Naive thymus-derived CD4-positive, alpha-beta T cell (primary cell): ENCODE measurements at places on chromosomes 3 and 15. TPM values are rescaled to one million over a fixed set of nuclear protein-coding genes. Genes with fewer than 3 reads are reported as not detected.
A peak's percentile ranks its signal among the peaks of the same experiment; 100 is the strongest.

The SGO1 gene
- total RNA-seq, result 0.44 TPM

The B3GNT5 gene
- total RNA-seq, result 13.1 TPM

GRCh38 chr3:111585217-111585616 is 9.9 kb downstream of the ZBED2 start:
- no peak overlapping the region for H3K4me3 ChIP-seq
- no peaks in the 10 kb centered on the region for H3K27me3 ChIP-seq
- no peaks in the 10 kb centered on the region for H3K4me1 ChIP-seq
- DNase-seq, result no peak
- H3K27ac ChIP-seq, result no peak overlapping the region

DNA sequence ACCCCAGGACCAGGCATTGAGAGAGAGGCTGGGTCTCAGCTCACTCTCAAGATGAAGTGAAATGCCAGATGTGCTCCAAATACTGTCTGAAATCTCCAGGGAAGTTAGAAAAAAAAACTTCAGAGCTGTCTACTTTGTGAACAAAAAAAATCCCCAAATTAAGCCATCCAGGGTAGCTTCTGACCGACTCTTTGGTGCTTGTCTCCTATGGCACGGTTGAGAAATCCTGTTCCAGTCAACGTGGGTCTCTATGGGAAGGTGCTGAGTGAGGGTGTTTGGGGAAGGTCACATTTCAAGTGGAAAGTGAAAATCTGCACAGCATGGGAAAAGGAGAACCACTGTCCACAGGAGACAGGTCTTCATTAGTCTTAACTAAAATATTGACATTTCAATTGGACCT is 322.5 kb upstream of the CFAP20DC start:
- no peaks in the 10 kb centered on the region for H3K36me3 ChIP-seq
- H3K4me1 ChIP-seq, result no peaks in the 10 kb centered on the region
- DNase-seq, result no peak
- no peak overlapping the region for H3K27ac ChIP-seq

DNA sequence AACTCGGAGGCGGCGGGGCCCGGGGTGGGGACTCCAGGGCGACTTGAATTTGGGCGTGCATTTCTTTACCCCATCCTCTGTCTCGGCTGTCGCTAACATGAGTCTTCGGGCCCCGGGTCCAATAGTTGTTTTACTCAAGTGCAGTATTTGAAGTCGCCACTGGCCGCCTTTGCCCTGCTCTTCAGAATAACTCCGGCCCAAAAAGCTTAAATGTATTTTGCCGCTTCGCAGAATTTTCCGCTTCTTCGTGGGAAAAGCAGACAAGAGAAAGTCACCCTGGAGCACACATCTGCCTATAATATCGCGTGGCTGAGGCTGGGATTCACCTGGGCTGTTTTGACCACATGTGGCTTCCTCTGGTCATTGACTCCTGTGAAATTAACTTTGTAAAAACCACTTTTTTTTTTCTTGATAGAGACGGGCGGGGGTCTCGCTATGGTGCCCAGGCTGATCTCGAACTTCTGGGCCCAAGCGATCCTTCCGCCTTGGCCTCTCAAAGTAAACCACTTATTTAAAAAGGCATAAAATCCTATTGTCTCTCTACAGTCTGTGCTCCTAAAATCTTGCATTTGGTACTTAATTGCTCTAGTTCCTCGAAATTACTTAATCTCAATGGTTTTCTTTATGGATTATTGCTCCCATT is 676 bp downstream of the CNOT10 start:
- no peak for DNase-seq
- H3K36me3 ChIP-seq, result no peaks in the 10 kb centered on the region
- peak overlapping the region; percentile 86 for H3K27ac ChIP-seq

The ADAMTSL3 gene
- not detected in 2 replicates for total RNA-seq

DNA sequence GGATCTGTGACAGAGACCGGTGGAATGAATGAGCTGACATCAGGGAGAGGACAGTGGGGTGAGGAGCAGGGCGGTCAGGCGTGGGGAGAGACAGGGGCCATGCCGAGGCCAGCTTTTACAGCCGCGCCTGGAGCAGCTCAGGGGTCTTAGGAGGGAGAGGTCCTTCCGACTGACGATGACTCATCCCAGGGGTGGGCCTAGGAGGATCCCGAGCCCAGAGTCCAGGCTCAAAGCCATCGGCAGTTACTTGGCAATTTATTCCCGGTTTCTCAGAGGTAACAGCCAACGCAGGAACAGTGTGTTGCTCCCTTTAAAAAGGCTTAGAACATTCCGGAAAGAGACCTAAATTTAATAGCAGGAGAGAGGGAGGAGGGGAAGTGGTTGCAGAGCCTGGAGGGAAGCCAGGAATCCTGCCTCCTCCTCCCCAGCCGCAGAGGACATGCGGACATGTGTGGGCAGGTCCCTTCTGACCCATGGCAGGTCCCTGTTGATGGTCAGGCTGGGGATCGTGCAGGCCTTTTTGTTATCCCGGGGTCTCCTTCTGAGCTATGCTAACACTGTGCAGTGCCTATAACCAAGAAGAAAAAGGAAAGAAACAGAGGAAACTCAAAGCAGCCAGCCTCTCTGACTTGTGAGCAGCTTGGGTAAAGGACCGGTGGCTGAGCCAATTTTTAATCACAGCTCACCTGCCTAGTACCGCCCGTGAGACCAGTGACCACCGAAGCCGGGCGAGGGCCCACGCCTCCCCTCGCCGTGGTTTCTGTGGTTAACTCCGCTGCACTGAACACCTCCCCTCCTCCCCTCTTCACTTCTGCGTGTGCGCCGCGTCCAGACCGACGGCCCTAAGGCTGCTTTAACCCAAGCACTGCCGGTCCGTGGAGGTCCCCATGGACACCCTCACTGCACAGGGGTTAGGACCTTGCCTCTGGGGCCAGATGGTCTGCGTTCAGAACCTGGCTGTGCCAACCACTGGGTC is 392.4 kb upstream of the PROK2 start:
- H3K27me3 ChIP-seq, result no peaks in the 10 kb centered on the region
- H3K27ac ChIP-seq, result no peak overlapping the region
- H3K4me3 ChIP-seq, result no peak overlapping the region

DNA sequence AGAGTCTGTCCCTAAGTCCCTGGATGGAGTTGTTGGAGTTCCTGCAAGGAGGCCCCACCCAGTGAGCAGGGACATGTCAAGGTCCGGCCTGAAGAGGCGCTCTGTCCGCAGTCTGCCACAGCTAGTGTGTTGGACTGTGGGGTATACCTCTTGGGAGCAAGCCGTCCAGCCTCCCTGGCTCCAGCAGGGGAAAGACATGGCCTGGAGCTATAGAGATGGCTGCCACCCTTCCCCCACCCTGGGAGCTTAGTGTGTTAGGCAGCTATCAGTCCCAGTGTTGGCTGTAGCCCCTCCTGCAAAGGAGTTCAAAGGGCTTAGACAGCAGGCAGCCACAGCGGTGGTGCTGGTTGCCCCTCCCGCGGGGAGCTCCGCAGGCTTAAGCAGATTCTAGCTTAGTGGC is 20.3 kb downstream of the IMPG2 start:
- no peaks in the 10 kb centered on the region for H3K36me3 ChIP-seq
- no peaks in the 10 kb centered on the region for H3K27me3 ChIP-seq
- DNase-seq, result no peak
- H3K4me1 ChIP-seq, result no peaks in the 10 kb centered on the region

The CILP gene
- total RNA-seq, result 0.44 TPM

GRCh38 chr3:131386429-131387165 is 5.0 kb downstream of the NUDT16 start:
- H3K4me1 ChIP-seq, result peaks cover 6% of the 10 kb centered on the region
- H3K4me3 ChIP-seq, result no peak overlapping the region
- H3K27me3 ChIP-seq, result no peaks in the 10 kb centered on the region

DNA sequence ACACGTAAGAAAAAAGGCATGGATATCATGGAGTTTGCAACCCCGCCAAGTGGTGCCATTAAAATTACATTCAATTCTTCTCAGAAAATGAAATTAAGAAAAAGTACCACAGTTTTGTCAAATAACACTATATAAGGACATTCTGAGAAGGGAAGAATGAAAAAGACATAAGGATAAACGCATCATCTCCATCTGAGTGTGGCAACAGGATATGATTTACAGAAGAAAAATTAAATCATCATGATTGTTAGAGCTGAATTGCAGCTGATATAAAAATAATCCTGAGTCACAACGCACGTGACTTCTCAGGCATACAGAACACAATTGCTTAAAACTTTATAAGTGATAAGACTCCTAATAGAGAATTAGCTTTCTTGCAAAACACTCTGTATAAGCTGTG is 133.8 kb downstream of the GREM1 start:
- no peaks in the 10 kb centered on the region for H3K27me3 ChIP-seq
- H3K4me1 ChIP-seq, result no peaks in the 10 kb centered on the region
- no peak overlapping the region for H3K27ac ChIP-seq

GRCh38 chr15:85777250-85778106 is 17.2 kb downstream of the KLHL25 start:
- H3K27me3 ChIP-seq, result no peaks in the 10 kb centered on the region
- no peak for DNase-seq
- H3K4me3 ChIP-seq, result no peak overlapping the region

DNA sequence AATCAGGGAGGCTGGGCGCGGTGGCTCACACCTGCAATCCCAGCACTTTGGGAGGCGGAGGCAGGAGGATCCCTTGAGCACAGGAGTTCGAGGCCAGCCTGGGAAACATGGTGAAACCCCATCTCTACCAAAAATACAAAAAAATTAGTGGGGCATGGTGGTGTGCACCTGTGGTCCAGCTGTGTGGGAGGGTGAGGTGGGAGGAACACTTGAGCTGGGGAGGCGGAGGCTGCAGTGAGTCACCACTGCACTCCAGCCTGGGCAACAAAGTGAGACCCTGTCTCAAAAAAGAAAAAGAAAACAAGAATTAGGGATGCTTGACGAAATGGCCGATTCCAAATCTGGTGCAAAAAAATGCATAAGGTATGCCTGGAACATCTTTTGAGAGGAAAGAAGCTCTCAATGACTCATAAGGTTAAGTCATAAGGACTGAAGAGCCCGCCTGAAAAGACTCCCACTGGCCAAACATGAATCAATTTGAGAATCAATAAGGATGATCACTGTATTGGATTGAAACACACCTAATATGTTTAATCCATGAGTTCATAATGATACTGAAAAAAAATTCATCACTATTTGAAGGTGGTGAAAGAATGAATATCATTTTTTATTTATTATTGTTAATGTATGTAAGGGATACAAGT is 27.7 kb downstream of the BLM start:
- H3K4me3 ChIP-seq, result no peak overlapping the region
- no peaks in the 10 kb centered on the region for H3K36me3 ChIP-seq
- no peak overlapping the region for H3K27ac ChIP-seq
- no peaks in the 10 kb centered on the region for H3K4me1 ChIP-seq

DNA sequence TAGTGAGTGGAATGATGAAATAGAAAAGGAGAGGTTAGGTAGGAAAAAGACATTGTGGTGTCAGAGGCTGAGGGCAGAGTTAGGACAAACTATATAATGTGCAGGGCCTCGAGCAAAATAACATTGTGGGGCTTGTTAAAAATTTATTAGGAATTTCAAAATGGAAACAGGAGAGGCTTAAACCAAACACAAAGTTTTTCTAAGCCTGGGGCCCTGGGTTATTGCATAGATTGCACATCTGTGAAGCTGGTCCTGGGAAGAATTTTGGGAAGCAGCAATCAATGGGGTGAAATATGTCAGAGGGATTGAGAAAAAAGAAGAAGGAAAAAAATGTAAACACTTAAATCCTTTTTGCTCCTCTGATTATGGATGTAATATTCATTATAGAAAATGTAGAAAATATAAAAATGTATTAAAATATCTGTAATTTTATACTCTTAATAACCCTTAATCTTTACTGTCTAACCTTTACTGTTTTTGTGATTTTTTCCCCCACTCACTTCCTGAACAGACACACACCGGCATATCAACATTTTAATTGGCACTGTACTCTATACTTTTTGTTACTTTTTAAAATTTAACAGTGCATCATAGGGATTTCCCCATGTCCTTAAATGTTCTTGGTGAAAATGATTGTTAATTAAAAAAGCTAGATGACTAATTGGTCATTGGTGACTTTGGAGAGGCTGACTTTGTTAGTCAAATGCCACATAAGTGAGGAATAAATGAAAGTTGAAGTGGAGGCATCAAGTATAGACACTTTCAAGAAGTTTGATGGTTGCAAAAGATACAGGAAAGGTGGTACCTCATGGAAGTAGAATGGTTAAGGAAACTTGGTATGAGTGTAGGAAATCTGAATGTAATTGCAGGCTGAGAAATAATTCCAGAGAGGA is 183.4 kb downstream of the NFKBIZ start:
- no peak overlapping the region for H3K4me3 ChIP-seq
- DNase-seq, result no peak
- H3K27me3 ChIP-seq, result no peaks in the 10 kb centered on the region
- H3K36me3 ChIP-seq, result no peaks in the 10 kb centered on the region
- H3K4me1 ChIP-seq, result no peaks in the 10 kb centered on the region

- DNase-seq, result no peak
- no peak overlapping the region for H3K4me3 ChIP-seq
- no peaks in the 10 kb centered on the region for H3K27me3 ChIP-seq
- H3K36me3 ChIP-seq, result no peaks in the 10 kb centered on the region
These were observed 294.5 kb downstream of the NAALADL2 start for GRCh38 chr3:175153595-175153994.

- H3K4me1 ChIP-seq, result no peaks in the 10 kb centered on the region
- no peak overlapping the region for H3K27ac ChIP-seq
- no peak overlapping the region for H3K4me3 ChIP-seq
- no peaks in the 10 kb centered on the region for H3K36me3 ChIP-seq
These were observed 55.4 kb upstream of the SEC13 start for GRCh38 chr3:10376353-10376752.

The IQCH gene
- 0.84 TPM for total RNA-seq

GRCh38 chr3:159499031-159499793 is 489.4 kb upstream of the IL12A start:
- no peaks in the 10 kb centered on the region for H3K36me3 ChIP-seq
- H3K27me3 ChIP-seq, result no peaks in the 10 kb centered on the region
- no peak overlapping the region for H3K27ac ChIP-seq
- H3K4me1 ChIP-seq, result no peaks in the 10 kb centered on the region

The ZKSCAN7 gene
- 4.5 TPM for total RNA-seq

DNA sequence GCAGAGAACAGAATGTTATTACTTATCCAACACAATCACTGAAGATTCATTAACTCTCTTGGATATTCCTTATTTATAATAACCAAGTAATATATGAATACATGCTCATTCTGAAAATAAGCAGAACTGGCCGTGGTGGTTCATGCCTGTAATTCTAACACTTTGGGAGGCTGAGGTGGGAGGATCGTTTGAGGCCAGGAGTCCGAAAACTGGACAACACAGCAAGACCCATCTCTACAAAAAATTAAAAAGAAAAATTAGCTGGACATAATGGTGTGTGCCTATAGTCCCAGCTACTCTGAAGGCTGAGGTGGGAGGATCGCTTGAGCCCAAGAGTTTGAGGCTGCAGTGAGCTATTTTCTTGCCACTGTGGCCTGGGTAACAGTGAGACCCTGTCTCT is 25.9 kb downstream of the RNF168 start:
- no peaks in the 10 kb centered on the region for H3K27me3 ChIP-seq
- peaks cover 17% of the 10 kb centered on the region for H3K36me3 ChIP-seq
- no peak overlapping the region for H3K4me3 ChIP-seq
- no peak for DNase-seq
- no peak overlapping the region for H3K27ac ChIP-seq
